Stimulated activated CD8-positive, alpha-beta memory T cell treated with anti-CD3 and anti-CD28 coated beads, Interleukin-4, amount 100 ng/mL, for 48 hours (primary cell): ENCODE measurements at places on chromosomes 13 and 19.

DNA sequence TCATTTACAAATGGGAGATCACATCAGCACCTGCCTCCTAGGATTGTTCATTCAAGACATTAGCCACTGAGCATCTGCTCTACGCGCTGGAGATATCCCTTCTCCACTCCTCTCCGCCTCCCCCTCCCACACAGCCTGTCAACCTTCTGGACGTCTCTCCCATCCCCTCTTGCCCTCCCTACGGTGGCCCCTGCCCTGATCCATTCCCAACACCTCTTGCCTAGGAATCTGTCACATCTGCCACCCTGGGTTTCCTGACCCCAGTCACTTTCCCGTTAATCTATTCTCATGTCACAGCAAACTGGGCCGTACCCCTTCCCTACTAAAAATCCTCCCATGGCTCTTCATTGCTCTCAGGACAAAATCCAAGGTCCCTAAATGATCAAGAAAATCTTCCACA, 10.3 kb downstream of the DYRK1B start:
- no peak for DNase-seq

GRCh38 chr13:105112561-105112960, 1422.9 kb downstream of the EFNB2 start:
- DNase-seq = no peak

- no peak for DNase-seq
Measured at GRCh38 chr13:29846475-29847256, 3.8 kb downstream of the UBL3 start.

GRCh38 chr13:76872675-76873074, 13.5 kb downstream of the KCTD12 start:
- DNase-seq = no peak

DNA sequence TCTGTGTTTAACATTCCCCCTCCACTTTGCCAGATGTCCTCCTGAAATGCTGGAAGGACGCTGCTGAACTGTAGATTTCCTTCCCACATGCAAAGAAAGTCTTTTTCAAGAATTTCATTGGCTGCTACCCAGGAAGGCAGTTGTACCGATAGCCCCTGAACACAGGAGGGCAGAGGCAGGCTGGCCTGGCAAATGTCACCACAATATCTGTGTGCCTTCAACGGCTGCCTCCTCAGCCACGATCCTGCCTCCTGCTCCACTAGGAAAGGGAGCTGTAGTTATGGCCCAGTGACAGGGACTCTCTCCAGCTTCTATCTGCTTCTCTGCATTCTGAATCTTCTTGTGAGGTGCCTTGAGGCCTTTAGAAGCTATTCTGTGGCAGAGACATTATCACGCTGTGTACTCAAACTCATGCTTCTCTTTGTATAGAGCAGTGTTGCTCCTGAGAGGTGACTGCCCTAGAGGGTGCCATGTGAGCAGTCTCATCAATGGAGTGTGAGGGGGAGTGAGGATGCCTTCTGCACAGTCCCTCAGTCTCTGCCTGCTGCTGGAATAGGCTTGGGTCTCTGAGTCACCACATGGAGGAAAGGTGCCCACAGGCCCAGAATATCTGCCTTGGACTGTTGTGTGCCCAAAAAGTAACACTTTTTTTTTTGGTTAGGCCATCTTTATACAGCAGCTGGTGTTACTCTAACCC, 279.8 kb downstream of the DNAJC15 start:
- DNase-seq = no peak
